ENCODE measurements at places on chromosomes 2 and 18.

DNA sequence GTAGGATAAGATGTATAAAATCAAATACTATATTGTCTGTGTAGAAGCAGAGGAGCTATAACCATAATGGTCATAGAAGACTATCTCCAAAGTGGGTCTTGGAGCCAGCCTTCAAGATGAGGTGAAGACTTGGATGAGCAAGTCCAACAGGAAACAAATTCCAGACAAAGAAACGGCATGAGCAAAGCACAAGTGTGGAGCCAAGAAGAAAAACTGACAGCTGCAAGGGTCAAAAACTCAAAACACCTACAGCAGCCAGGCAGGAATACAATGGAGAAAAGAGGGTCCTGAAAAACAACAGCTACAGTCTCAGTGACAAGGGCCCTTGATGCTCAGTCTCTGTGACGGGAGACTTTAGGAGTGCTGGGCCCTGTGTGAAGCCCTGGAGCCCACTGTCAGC, 102.4 kb downstream of the STK39 start:
- DNase-seq = no peak

DNA sequence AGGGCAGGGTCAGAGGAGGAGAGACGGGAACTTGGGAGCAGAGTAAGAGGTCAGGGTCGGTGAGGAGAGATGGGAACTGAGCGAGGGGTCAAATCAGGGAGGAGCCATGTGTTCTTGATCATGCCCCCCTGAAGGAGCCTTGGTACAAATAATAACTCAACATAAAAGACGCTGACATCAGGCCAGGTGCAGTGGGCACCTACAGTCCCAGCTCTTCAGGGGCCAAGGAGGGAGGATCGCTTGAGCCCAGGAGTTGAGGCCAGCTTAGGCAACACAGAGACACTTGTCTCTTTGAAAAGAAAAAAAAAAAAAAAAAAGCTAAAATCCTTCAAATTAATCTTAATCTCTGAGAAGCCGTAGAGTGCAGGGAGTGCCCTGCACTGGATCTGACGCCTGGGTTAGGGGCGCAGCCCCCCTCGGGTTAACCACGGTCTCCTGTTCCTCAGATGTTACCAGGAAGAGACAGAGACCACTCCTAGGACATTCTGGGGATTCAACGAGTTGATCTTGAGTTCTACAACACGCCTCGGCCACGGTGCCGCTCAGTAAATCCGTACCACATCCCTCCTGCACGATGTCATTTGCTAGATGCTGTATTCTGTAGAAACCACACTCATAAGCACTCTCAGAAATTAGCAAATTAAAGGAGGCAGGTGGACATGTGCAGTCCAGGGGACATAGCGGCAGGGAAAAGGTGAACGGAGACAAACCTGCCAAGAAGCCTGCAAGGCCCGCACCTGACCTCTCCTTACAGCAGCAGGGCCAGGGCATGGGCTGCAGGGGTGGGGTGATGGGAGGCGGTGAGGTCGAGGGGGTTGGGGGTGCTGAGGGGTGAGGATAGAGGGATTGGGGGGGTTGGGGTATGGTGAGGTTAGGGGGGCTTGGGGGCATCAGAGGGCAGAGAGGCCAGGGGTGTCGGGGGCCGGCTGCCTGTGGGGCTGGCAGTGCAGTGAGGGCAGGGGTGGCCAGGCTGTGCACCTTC, 29.2 kb downstream of the SLC66A2 start:
- DNase-seq = no peak

DNA sequence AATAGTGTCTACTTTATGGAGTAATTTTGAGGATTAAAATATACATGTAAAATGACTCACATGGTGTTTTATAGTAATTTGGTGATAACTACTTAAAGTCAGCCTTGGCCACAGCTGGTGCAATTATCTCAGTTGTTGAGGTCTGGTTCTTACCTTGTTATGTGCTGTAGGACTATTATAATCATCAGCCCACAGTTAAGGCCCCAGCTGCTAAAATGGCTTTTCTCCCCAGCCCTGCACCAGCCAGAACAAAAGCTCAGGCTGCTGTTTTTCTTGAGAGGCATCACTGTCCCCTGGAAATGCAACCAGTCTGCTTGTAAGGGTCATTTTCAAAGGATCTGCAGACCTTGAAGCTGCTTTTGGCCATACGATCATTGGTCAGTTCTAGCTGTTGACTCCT, 283.3 kb upstream of the THUMPD2 start:
- no peak for DNase-seq

GRCh38 chr18:78773819-78774218, 205.8 kb upstream of the SALL3 start:
- no peak for DNase-seq

- DNase-seq = no peak
Measured at GRCh38 chr2:206062724-206063123, 23.2 kb downstream of the INO80D start.

- no peak for DNase-seq
Measured at GRCh38 chr2:236847023-236847422, 238.7 kb upstream of the COPS8 start.

- DNase-seq = peak; percentile 73
Measured at GRCh38 chr2:234694244-234695013, 197.5 kb upstream of the ARL4C start.

DNA sequence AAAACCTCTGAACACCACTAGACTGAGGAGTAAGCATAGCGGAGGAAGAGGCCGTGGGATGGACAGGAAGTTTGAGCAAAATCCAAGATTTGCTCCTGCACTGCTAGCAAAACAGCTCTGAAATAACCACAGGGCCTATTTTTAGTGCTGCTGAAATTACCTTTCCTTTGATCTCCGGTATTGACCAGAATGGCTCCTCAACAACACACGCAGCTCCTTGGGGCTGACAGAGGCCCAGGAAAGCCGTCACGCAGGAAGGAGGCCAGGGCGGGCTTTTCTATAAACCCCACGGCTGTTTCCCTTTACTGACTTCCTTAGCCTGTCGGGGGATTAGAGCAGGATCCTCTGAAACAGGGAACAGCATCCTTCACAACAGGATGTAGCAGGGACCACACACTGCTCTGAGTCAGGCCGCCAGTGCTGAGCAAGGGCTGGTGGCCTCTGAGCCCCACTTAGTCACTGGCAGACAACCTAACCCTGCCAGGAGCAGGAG, 80.8 kb upstream of the LCLAT1 start:
- no peak for DNase-seq

GRCh38 chr2:9077691-9078090, 74.2 kb upstream of the MBOAT2 start:
- DNase-seq = no peak

GRCh38 chr2:16700551-16701259, 35.1 kb upstream of the CYRIA start:
- no peak for DNase-seq

GRCh38 chr18:35409911-35410310, 32.8 kb upstream of the ZNF396 start:
- DNase-seq = no peak

GRCh38 chr2:171406044-171406443, 27.7 kb downstream of the METTL8 start:
- no peak for DNase-seq

DNA sequence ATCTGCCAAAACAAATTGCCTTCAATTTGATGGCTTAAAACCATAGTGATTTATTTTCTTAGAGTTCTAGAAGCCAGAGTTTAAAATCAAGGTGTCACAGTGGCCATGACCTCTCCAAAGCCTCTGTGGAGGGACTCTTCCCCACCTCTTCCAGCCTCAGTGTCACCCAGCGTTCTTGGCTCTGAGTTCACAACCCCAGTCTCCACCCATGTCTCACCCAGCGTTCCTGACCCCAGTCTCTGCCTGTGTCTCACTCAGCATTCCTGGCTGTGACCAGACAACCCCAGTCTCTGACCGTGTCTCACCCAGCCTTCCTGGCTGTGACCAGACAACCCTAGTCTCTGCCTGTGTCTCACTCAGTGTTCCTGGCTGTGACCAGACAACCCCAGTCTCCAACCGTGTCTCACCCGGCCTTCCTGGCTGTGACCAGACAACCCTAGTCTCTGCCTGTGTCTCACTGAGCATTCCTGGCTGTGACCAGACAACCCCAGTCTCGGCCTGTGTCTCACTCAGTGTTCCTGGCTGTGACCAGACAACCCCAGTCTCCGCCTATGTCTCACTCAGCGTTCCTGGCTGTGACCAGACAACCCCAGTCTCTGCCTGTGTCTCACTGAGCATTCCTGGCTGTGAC, 299.3 kb downstream of the GALR1 start:
- no peak for DNase-seq

DNA sequence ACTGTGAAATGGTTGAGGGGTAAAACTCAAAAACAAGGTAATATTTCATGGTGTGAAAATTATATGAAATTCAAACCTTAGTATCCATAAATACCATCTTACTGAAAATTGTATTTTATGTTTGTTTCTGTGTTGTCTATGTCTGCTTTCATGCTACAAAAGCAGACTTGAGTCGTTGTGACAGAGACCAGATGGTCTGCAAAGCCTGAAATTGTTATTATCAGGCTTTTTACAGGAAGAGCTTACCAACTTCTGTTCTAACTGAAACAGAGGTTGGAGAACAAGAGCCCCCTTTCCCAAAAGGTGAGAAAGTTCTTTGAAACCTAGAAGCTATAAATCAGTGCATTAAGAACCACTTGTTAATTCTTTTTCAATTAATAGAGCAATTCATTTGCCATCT, 110.0 kb downstream of the COL4A4 start:
- no peak for DNase-seq

DNA sequence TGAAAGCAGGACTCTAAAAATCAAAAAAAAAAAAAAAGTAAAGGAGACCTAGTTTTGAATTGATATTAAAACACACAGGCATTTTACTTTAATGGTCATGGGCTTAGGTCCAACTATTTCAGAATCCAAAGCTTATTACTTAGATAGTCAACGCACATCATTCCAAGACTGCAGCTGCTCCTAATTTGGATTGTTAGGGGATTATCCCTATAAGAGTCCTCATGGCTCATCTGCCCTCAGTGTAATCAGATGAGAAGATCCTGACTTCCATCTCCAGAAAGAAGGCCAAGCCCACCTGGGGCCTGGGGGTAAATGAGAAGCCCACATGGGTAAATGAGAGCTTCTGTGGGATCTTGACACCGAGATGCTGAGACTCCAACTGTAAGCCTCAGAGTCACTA, 424.2 kb downstream of the NRXN1 start:
- DNase-seq = no peak

DNA sequence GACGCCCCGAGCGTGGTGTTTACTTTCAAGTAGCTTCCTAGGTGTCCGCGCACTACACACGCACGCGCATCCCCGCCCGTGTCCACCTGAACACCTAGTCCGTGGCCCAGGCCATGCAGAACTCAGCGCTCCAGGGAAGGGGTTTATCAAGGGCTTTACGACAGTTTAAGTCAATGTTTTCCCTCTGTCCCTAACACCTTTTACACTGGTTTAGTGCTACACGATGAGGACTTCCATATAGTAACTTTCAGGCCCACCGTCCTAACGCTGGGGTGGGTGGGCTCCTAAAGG, 1.4 kb upstream of the BCL2 start:
- no peak for DNase-seq

- peak; percentile 19 for DNase-seq
Measured at GRCh38 chr2:176583607-176584006, 314.4 kb downstream of the MTX2 start.

GRCh38 chr2:166487171-166487570, 6.9 kb downstream of the SCN7A start:
- no peak for DNase-seq
